ENCODE measurements at places on chromosomes 13 and 19. TPM values are rescaled to one million over a fixed set of nuclear protein-coding genes. Genes with fewer than 3 reads are reported as not detected.

DNA sequence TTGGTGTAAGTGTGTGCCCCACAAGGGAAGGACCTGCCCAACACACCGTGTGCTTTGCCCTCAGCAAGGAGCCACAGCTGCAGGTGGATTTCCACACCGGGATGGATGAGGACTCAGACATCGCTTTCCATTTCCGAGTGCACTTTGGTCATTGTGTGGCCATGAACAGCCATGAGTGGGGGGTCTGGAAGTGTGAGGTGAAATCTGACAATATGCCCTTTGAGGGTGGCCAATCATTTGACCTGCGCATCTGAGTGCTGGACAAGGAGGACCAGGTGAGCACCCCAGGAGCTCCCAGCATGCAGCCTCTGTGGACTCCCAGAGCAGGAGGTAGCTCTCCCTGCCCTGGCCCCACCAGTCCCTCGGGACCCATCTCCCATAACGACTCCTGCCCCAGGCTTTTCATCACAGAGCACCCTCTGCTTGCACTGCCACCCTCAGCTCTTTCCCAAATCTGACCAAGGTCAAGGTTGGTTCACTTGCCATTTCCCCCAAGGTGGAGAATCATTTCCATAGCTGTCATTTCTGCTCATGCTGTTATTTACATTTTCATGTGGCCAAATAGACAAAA lies 13.2 kb upstream of the EID2 start:
- no peak for DNase-seq
- H3K27me3 ChIP-seq: no peaks in the 10 kb centered on the region
- no peak overlapping the region for H3K27ac ChIP-seq
- H3K4me3 ChIP-seq: no peak overlapping the region
- H3K36me3 ChIP-seq: no peaks in the 10 kb centered on the region

DNA sequence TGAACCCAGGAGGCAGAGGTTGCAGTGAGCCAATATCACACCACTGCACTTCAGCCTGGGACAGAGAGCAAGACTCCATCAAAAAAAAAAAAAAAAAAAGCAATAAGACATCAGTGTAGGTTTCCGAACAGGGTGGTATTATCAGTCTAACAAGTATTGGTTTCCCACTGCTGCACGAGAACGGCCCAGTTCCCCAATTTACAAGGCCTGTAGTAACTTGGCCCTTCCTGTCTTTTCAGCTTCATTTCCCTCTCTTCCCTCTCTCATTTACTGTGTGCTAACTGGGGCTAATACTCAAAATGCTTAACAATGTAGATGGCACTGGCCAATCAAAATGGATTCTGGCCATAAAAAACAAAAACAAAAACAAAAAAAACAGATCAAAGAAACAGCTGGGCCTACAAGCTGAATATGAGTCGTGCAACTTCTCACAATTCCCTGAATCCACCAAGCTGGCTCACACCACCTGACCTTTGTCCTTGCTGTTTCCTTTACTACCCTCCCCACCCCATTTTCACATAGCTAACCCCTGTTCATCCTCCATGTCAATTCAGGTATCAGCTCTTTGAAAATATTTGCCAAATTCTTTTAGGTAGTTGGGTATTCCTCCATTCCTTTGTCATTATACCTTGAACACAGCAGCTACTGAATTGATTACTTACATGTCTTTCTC lies 2.4 kb downstream of the TEX101 start:
- H3K4me1 ChIP-seq: peaks cover 33% of the 10 kb centered on the region
- H3K27ac ChIP-seq: peak overlapping the region; percentile 86
- H3K36me3 ChIP-seq: no peaks in the 10 kb centered on the region
- no peak overlapping the region for H3K4me3 ChIP-seq
- no peaks in the 10 kb centered on the region for H3K27me3 ChIP-seq

PLEKHF1 gene
- total RNA-seq: 3.6 TPM

DNA sequence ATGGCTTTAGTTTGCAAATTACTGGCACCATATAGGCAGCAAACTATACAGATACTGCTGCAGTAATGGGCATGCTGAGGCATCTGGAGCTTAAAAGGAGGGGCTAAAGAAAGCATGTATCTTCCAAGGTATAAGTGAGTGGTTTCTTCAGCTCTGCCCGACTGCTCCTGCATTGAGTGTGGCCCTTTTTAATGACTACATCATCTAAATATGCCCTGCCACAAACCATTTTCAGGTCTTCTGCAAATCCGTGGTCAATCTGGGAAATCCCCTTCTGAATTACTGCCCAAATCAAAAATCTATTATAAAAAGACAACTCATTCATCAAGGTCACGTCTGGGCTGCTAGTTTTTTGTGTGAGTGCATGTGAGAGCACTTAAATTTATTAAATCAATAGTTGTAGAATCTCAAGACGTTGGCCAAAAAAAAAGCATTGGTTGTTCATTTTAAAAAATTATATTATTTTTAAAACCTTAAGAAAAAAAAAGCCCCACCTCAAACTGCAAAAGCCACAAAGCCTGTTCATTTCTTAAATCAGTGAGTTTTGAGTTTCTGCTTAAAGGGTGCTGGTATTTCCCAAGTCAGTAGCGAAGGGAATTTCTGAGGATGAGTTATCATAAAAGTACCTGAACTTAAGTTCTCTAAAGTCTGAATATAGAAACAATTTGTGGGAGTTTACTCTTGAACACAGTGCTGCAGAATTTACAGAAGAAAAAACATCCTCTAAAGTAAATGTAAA lies 16.3 kb downstream of the LCP1 start:
- H3K27ac ChIP-seq: no peak overlapping the region
- no peaks in the 10 kb centered on the region for H3K27me3 ChIP-seq
- H3K4me1 ChIP-seq: no peaks in the 10 kb centered on the region

DNA sequence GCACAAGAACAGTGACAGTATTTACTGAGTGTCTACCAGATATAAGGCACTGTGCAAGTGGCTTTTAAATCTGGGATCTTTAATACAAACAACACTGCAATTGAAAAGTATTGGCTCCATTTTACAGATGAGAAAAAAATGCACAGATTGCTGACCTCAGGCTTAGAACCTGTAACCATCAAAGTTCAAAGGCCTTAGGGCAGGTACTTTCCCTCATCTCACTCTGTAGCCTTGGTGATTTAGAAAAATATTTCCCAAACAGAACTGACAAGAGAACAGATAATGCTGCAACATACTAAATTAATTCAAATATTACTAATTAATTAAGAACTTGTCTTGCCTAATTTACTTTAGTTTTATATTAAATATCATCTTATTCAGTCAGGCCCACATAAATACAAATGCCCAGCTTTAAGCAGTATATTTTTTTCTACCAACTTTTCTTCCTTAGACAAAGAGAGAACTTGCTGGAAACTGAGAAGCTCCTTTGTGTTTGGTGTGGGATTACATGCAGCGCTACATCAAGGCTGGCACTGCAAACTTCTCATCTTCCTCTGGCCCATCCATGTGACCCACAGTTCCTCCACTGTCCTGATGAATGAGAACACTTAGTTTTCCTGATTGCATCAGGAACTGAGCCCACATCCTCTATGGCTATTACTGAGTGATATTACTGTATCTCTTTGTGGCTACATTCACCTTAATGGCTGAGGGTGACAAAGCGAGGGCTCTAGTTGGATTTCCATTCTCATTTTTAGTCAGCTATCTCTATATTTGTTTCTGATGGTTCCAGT lies 302.1 kb downstream of the ENOX1 start:
- H3K4me1 ChIP-seq: no peaks in the 10 kb centered on the region
- no peaks in the 10 kb centered on the region for H3K27me3 ChIP-seq
- no peak for DNase-seq

- H3K27ac ChIP-seq: no peak overlapping the region
- H3K27me3 ChIP-seq: no peaks in the 10 kb centered on the region
- H3K36me3 ChIP-seq: no peaks in the 10 kb centered on the region
- H3K4me3 ChIP-seq: no peak overlapping the region
Measured at GRCh38 chr19:23770672-23771250, 12.1 kb upstream of the ZNF681 start.

- no peak overlapping the region for H3K4me3 ChIP-seq
- no peaks in the 10 kb centered on the region for H3K36me3 ChIP-seq
- no peak overlapping the region for H3K27ac ChIP-seq
- no peaks in the 10 kb centered on the region for H3K27me3 ChIP-seq
- no peak for DNase-seq
Measured at GRCh38 chr13:51704399-51705313, 99.3 kb downstream of the DHRS12 start.

CERS1 gene
- total RNA-seq: 19.0 TPM

GRCh38 chr13:97322740-97323342 lies 100.7 kb downstream of the MBNL2 start:
- H3K36me3 ChIP-seq: no peaks in the 10 kb centered on the region
- H3K4me1 ChIP-seq: peaks cover 4% of the 10 kb centered on the region
- no peak overlapping the region for H3K27ac ChIP-seq
- H3K4me3 ChIP-seq: no peak overlapping the region
- H3K27me3 ChIP-seq: no peaks in the 10 kb centered on the region
- no peak for DNase-seq

B3GNT3 gene
- total RNA-seq: 2.8 TPM

- no peaks in the 10 kb centered on the region for H3K27me3 ChIP-seq
- H3K4me3 ChIP-seq: no peak overlapping the region
- no peak overlapping the region for H3K27ac ChIP-seq
- no peaks in the 10 kb centered on the region for H3K4me1 ChIP-seq
Measured at GRCh38 chr13:30163441-30163840, 143.9 kb downstream of the KATNAL1 start.

GTF2F1 gene
- total RNA-seq: 77.4 TPM

GRCh38 chr13:25463496-25463895 lies 91.7 kb downstream of the ATP8A2 start:
- H3K27ac ChIP-seq: no peak overlapping the region
- no peaks in the 10 kb centered on the region for H3K4me1 ChIP-seq
- H3K36me3 ChIP-seq: no peaks in the 10 kb centered on the region
- no peak overlapping the region for H3K4me3 ChIP-seq
- no peak for DNase-seq

DNA sequence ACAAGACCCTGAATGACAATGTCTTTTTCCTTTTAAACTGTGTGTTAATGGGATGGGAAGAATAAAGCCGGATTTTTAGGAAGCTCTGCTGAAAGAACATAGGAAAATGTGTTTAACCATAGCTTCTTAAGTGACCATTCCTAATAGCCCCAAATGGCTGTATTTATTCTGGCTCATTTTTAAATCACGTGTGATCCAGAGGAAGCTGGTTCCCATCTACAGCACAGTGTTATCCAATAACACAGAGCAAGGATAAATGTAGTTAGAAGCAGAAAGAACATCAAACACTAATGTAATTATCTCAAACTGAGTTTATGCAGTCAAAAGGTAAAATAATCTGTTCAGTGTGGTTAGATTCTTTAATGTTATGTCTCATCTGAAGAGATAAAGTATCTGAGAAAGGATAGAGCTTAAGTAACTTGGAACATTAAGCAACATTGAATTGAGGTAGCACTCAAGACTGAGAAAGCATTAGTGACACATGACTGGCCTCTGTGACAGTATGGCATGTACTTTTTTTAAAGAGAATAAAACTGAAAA lies 853.3 kb downstream of the GPC5 start:
- no peaks in the 10 kb centered on the region for H3K27me3 ChIP-seq
- no peaks in the 10 kb centered on the region for H3K4me1 ChIP-seq
- DNase-seq: no peak
- H3K27ac ChIP-seq: no peak overlapping the region

- no peak for DNase-seq
- H3K4me3 ChIP-seq: no peak overlapping the region
- H3K4me1 ChIP-seq: no peaks in the 10 kb centered on the region
- no peaks in the 10 kb centered on the region for H3K36me3 ChIP-seq
Measured at GRCh38 chr19:20928371-20928770, 5.3 kb downstream of the ZNF85 start.

KLK14 gene
- total RNA-seq: not detected

GRCh38 chr13:48626077-48626449 lies 27.7 kb upstream of the CYSLTR2 start:
- DNase-seq: peak; percentile 72
- H3K27me3 ChIP-seq: no peaks in the 10 kb centered on the region
- peaks cover 42% of the 10 kb centered on the region for H3K4me1 ChIP-seq
- H3K36me3 ChIP-seq: no peaks in the 10 kb centered on the region

DNA sequence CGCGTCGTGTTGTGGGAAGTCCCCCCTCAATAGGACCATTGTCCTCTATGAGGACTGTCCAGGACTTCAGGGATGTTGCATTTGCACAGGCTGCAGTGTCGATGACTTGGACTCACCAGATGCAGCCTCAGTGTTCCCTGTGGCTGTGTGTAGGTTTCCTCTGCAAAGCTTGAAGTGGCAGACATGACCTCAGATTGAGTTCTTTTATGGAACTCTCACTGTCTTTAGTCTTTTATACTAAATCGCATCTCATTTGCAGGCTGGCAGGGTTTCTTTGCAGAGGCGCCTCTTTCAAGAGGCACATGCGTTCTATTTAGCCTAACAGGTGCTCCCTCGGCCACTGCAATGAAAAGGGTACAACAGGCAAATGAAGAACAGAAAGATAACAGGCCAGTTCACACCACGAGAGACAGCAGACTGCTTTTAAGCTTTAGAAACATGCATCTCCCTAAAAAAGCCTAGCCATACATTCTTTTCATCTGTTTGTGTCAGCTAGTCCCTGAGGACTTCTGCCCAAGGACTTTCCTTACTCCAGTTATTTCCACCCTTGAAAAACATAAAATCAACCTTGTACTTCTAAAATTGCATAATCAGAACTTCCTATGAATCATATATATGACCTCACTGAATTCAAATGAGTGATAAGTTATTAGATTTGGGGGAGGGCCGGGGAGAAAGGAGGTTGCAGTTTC lies 118.4 kb downstream of the RAB20 start:
- peaks cover 58% of the 10 kb centered on the region for H3K4me1 ChIP-seq
- no peaks in the 10 kb centered on the region for H3K36me3 ChIP-seq
- DNase-seq: no peak
- H3K27ac ChIP-seq: no peak overlapping the region
- no peak overlapping the region for H3K4me3 ChIP-seq

PLIN4 gene
- total RNA-seq: 0.21 TPM

GPR4 gene
- not detected for total RNA-seq

DNA sequence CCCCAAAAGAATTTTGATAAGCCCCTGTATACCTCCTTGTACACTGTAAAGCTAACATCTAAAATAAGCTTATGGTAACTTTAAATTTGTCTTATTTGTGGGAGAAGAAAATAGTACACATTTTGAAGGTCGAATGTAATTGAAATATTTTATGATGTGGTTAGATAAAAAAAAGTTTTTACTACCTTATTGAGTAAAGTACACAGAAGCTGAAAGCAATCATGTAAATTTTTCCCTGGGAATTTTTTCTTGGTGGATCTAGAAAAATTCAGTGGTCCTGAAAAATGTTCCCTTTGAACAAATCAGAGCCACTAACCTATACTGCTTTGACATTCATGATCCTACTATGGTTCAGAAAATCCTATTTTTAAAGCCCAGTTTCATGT lies 46.9 kb downstream of the SIPA1L3 start:
- H3K36me3 ChIP-seq: no peaks in the 10 kb centered on the region
- H3K4me1 ChIP-seq: peaks cover 42% of the 10 kb centered on the region
- H3K4me3 ChIP-seq: no peak overlapping the region
- no peaks in the 10 kb centered on the region for H3K27me3 ChIP-seq
- DNase-seq: no peak
- peak overlapping the region; percentile 77 for H3K27ac ChIP-seq

GRCh38 chr19:1134431-1134830 lies 30.6 kb downstream of the GPX4 start:
- peaks cover 6% of the 10 kb centered on the region for H3K4me1 ChIP-seq
- no peaks in the 10 kb centered on the region for H3K36me3 ChIP-seq
- no peak overlapping the region for H3K4me3 ChIP-seq
- no peak overlapping the region for H3K27ac ChIP-seq
- no peak for DNase-seq

Measured in Caco-2 (cell line).